ENCODE measurements at places on chromosomes 2 and 18.
A peak's percentile ranks its signal among the peaks of the same experiment; 100 is the strongest.

DNA sequence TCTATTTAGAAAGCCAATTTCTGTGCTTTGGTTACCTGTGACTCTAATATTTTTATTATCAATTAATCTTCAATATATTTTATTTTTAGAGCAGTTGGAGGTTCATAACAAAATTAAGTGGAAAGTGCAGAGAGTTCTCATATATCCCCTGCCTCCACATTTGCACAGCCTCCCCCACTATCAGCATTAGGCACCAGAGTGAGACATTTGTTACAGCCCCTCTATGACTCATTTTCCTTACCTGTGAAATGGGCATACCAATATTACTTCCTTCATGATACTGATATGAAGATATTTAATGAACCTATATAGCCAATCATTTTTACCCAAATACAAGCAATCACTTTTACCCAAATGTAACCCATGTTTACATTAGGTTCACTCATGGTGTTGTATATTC, 34.0 kb upstream of the CYTIP start:
- no peak for DNase-seq

DNA sequence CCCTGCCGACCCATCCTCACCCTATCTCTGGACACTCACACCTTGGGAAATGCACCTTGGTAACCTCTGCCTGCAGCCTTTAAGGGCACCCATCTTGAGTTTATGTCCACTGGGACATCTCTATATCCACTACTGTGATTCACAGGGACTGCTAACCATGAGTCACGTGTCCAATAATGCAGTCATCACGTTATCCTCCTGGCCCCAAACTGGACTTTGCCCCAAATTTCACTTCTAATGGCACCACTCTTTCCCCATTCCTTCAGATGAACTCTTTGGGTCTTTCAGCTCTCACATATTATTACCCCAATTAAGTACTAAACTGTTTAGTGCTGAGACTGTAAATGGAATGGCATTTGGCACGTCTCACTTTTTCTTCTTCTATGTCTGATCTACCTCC, 71.2 kb upstream of the TMEM200C start:
- DNase-seq = no peak

GRCh38 chr2:160417745-160418397, 75.7 kb downstream of the RBMS1 start:
- DNase-seq = no peak

- DNase-seq = no peak
Measured at GRCh38 chr2:173990970-173991819, 26.0 kb upstream of the SP3 start.

- DNase-seq = no peak
Measured at GRCh38 chr2:61900281-61900680, 5.2 kb upstream of the COMMD1 start.

GRCh38 chr18:2853926-2854664, 7.3 kb downstream of the EMILIN2 start:
- DNase-seq = no peak

DNA sequence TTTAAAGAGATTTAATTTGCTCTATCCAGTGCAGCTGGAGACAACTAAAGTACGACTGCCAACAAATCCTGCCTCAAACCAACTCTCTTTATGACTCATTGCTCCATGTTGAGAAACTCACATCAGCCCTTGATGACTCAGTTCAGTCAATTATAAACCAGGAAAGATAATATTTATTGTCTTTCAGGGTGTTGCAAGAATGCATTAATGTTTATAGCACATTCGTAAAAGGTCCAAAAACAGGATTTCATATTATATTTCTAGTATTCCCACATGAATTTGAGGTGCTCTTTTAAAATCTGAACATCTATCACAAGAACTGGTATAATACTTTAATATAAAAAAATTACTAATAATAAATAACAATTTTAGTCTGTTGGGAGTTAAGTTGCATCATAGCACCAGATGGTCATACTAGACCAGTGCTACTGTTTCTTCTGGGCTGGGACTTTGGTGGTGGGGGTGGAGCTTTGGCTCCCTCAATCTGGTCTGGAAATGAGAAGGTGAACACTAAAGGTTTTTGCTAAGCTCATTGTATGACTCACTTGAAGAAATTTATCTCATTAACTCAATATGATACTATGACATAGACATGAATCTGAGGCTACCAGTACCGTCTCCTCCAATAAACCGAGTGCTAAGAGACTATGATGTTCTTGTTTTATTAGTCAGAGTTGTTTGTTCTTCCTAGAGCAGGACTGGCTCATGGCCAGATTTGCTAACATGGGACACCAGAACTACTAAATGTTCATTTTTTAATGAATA, 26.6 kb upstream of the MAP3K20 start:
- no peak for DNase-seq

GRCh38 chr2:144660518-144661316, 140.8 kb upstream of the ZEB2 start:
- DNase-seq = no peak

DNA sequence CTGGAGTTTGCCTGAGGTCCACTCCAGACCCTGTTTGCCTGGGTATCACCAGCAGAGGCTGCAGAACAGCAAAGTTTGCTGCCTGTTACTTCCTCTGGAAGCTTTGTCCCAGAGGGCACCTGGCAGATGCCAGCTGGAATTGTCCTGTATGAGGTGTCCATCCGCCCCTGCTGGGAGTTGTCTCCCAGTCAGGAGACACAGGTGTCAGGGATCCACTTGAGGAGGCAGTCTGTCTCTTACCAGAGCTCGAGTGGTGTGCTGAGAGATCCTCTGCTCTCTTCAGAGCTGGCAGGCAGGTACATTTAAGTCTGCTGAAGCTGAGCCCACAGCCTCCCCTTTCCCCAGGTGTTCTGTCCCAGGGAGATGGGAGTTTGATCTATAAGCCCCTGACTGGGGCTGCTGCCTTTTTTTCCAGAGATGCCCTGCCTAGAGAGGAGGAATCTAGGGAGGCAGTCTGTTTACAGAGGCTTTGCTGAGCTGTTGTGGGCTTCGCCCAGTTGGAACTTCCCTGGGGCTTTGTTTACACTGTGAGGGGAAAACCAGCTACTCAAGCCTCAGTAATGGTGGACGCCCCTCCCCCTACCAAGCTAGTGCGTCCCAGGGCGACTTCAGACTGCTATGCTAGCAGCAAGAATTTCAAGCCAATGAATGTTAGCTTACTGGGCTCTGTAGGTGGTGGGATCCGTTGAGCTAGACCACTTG, 34.7 kb downstream of the TFPI start:
- no peak for DNase-seq

DNA sequence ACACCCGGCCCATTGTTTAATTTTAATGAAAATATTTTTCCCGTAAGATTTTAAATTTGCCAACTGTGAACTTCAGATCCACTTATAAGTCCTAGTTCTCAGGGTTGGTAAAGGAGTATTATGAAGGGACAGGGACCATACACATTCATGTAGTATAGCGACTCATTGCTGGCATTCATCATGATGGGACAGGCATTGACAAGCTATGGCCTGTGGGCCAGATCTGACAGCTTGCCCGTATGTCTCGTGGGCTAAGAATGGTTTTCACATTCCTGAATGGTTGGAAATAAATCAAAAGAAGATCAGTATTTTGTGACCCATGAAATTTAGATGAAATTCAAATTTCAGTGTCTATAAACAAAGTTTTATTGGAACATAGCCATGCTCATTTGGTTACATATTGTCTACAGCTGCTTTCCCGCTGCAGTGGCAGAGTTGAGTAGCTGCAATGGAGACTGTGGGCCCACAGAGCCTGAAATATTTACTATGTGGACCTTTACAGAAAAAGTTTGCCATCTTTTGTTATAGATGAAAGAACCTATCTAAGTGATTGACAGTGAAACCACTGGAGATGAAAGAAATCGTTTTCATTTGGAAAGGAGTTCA, 4.1 kb downstream of the RAPGEF4 start:
- DNase-seq = no peak

- no peak for DNase-seq
Measured at GRCh38 chr18:24786027-24786426, 325.6 kb downstream of the HRH4 start.

- no peak for DNase-seq
Measured at GRCh38 chr2:200217320-200217719, 89.2 kb upstream of the SPATS2L start.

DNA sequence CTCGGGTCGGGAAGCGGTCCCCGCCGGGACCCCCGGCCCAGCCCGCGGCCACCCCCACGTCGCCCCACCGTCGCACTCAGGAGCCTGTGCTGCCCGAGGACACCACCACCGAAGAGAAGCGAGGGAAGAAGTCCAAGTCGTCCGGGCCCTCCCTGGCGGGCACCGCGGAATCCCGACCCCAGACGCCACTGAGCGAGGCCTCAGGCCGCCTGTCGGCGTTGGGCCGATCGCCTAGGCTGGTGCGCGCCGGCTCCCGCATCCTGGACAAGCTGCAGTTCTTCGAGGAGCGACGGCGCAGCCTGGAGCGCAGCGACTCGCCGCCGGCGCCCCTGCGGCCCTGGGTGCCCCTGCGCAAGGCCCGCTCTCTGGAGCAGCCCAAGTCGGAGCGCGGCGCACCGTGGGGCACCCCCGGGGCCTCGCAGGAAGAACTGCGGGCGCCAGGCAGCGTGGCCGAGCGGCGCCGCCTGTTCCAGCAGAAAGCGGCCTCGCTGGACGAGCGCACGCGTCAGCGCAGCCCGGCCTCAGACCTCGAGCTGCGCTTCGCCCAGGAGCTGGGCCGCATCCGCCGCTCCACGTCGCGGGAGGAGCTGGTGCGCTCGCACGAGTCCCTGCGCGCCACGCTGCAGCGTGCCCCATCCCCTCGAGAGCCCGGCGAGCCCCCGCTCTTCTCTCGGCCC, 13.6 kb downstream of the SPEG start:
- DNase-seq = no peak

- DNase-seq = no peak
Measured at GRCh38 chr18:79379931-79380815, 15.6 kb upstream of the NFATC1 start.

DNA sequence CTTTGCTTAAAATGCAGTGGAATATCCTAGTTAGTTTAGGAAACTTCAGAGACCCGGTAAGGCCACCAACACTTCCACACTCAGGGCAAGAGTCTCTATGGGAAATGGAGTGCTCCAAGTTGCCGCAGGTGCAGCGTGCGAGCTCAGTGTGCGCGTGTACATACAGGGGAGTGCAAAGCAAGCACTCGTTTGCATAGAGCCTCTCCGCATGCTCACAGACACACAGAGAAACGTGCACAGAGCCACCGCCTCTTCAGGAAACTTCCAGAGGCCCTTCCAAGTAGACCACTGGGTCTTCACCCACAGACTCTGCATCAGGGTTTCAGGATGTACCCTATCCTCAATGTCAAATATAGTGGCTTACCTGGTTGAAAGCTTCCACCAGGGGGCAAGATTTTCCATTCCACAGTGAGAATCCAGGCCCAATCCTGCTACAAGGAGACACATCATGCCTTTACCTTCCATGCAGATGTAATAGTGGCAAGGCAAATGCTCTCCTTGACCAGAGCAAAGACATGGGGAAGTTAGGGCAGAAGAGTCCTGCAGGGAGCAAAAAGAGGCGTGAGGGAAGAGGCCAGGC, 513.0 kb upstream of the MYT1L start:
- DNase-seq = no peak

DNA sequence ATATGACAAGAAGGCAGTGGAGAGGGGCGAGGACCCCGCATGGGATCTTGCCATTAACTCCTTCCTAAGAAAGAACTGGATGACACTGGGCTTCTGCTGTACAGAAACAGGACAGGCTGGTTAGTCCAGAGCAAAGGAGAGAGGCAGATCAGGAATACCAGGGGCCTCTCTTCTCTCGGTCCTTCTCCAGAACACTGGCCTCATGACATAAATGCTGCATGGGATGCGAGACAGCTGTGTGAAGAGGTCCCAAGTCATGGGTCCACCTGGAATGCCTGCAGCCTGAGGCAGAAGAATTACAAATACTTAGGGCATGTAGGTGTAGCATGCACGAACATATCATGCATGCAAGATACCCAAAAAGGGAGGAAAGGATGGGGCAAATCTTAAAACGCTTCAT, 9.1 kb downstream of the MBOAT2 start:
- no peak for DNase-seq

GRCh38 chr2:236968101-236968879, 117.4 kb upstream of the COPS8 start:
- peak; percentile 26 for DNase-seq

DNA sequence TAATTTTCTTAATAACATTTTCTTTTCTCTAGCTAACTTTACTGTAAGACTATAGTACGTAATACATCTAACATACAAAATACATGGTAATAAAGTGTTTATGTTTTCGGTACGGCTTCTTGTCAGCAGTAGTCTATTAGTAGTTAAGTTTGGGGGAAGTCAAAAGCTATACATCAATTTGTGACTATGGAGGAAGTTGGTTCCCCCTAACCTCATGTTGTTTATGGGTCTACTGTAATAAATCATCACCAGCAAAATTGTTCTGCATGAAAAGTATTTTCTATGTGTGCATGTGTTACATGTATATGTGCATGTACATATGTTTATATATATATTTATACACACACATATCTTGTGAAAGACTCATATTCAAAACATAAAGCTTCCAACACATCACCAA, 303.0 kb downstream of the TRIB2 start:
- DNase-seq = no peak

DNA sequence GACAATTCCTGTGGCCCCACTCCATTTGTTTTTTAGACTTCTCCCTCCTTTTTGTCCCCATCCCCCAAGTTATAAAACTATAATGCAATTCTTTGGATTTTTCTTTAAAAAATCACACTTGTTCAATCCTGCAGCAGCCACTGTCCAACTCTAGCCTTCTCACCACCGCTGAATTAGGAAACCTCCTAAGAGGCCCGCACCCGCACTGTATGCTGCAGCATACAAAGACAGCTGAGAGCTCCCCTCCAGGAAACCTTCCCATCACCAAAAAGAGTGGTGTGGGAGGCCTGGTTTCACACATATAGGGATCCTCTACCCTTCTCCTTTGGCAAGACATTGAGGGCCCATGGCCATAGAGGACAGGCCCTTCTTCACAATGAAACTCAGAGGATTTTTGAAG, 2.9 kb downstream of the PCGF1 start:
- DNase-seq = no peak
